ENCODE measurements at places on chromosomes 7 and 10.

GRCh38 chr7:74040101-74040790 is 12.3 kb downstream of the ELN start:
- DNase-seq: no peak

- DNase-seq: no peak
These were observed 2.4 kb downstream of the PWWP2B start for GRCh38 chr10:132399117-132400035.

DNA sequence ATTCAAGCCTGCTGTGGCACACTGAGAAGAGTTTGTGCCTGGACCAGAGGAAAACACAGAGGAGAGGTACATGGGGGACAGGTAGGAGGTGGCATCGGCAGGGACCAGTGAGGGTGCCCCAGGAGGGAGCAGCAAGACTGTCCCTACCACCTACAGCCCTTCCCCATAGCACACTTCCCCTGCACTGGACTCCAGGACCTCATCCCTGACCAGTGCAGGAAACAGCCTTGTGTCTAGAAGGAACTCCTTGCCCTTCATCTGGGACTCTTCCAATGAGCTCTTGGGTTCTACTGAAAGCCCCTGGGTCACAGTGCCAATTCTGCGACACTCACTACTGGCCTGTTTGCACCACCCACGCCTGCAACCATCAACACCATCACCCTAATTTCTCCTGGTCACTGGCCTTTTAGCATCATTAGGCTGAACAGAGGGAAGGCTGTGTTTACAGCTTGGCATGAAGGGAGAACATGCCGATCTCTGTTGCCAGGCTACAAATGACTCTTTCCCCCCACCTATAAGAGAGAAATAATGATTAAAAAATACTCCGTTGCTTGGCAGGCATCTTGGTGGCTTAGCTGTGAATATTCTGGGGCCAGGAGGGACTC is 371.9 kb upstream of the ZMIZ1 start:
- DNase-seq: no peak

GRCh38 chr7:88317422-88317821 is 10.7 kb upstream of the STEAP4 start:
- DNase-seq: no peak

DNA sequence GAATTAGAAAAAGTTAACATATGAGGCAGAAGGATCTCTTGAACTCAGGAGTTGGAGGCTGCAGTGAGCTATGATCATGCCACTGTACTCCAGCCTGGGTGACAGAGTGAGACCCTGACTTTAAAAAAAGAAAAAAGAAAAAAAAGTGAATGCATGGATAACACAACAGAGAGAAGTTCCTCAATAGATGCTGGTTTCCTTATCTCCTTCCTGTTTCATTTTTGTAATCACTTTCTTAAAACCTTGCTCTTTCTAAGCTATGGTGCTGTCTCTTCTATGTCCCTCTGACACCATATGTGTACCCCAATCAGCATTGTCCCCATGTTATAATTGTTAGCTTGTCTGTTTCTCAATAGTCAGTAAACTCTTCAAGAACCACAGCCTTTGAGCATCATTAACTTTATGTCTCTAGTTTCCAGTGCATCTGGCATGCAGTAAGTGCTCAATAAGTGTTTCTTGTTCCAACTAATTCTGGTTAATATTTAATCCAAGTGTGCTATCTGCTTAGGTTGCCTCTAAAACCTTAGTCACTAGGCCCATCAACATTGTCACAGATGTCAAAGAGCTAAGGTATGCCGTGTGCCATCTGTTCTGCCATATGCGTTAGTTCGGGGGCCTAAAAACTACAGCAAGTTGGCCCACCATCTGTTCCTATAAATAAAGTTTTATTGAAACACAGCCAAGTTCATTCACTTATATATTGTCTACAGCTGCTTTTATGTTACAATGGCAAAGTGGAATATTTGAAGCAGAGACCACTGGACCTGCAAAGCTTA is 36.2 kb downstream of the MPP7 start:
- DNase-seq: no peak

- no peak for DNase-seq
These were observed 7.0 kb downstream of the LHPP start for GRCh38 chr10:124468624-124469023.

GRCh38 chr7:5597772-5598171 is 174.1 kb upstream of the TNRC18 start:
- DNase-seq: no peak

DNA sequence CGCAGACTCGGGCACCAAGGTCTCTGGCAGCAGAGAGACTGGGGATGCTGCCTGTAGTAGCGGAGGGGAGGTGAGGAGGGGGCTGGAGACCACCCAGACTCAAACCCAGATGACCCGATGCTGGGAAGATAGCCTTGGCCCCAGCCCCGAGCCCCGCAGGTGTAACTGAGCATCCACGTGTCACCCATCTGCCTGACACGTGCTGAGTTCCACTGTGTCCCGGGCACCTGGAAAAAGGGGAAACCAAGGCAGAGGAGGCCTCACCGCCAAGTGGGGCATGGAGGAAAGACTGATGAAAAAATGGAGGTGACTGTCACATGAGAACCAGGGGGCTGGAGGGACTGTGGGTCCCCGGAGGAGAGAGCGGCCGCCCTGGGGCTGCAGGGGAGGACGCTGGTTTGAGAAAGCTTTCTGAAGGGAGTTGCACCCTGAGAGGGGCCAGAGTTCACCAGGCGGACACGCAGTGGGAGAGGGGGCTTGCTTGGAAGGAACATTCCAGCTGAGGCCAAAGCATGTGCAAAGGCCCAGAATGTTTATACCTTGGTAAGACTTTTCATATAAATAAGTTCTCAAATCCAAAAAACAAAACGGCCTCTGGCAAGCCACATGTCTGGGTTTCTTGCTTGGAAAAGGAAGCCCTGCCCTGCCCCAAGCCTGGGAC is 27.4 kb upstream of the ELN start:
- DNase-seq: no peak

DNA sequence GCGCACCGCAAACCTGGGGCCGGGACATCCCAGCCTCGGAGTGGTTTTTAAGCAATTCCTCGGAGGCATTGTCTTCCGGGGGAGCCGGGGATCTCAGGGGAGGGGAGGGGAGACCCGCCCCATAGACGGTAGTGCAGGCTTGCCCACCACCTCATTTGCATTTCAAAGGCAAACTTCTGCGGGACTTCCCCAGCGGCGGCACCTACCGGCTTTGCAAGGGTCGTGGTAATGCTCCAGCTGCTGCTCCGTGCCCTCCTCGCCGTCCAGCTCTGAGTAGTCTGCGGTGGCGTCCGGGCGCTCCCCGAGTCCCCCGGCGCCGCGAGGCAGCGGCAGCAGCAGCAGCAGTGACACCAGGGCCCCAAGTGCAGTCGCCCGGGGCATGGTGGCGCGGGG is 425 bp downstream of the TLL2 start:
- no peak for DNase-seq

DNA sequence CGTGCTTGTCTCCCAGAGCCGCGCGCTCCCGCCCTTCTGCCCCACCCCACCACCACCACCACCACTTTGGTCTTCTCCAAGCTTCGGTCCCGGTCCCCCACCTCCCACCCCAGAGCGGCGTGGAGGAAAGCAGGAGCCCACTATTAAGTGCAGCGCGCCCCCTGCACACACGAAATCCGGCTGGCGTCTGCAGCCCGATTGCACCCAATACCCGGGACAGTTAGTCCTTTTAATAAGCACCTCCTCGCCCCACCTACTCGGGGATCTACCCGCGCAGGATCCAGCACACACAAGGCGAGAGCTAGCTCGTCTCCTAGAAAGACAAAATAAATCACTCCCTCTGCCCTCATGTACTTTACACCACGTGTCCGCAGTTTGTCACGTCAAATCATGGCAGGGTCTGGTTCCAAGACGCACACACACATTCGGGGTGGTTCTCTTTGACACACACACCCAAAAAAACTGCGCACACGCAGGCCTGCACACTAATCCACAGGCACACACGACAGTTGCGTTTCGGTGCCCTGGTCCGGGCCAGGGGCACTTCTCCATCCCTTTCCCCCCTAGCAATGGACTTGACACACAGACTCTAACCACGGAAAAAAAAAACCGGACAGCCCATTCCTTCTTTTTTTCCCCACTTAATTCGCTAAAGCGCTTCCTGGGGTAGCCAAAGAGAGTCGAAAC is 1.6 kb downstream of the SFMBT2 start:
- DNase-seq: no peak

DNA sequence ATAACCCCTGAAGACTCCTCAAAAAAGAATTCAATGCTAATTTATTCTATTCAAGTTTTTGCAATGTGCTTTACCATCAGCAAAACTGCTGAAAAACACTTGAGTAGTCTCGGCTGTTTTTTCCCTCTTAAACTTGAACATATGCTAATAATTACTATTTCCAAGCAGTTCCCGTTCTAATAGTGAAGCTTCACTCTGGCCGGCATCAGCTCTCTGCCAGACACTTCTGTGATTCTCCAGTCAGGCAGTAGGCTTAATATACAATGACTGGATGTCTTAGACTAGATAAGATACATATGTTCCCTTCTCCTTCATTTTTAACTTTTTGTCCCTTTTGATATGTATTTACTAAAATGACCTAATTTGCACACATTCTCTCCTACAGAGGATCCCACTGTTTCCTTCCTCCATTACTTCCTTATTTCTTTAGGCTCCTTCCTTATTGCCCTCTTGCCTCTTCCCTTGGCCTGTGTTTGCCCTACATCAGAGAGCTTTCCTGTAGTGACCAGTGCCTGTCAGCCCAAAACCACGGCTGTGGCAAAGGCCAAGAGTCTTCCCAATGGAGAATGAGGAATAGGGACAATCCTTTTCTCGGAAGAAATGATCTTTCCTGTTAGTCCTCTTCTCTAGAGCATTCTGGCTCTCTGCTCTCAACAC is 23.5 kb downstream of the HEPACAM2 start:
- no peak for DNase-seq

DNA sequence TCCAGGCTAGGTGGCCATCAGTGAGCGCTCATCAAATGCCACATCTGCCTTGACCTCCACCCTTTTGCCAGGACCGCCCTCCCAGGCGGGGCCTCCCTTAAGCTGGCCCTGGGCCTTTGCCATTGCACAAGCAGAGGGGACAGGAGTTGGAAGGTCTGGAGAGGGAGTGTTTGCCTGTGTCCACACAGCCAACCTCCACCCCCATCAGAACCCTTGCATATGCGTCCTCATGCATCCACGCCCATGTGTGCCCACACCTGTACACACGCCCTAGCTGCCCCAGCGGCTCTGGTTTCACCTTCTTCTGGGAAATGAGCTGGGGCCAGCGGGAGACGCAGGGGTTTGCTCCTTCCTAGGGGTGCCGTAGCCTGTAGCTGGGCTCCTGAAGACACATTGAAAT is 64.0 kb downstream of the NEURL1 start:
- DNase-seq: no peak

DNA sequence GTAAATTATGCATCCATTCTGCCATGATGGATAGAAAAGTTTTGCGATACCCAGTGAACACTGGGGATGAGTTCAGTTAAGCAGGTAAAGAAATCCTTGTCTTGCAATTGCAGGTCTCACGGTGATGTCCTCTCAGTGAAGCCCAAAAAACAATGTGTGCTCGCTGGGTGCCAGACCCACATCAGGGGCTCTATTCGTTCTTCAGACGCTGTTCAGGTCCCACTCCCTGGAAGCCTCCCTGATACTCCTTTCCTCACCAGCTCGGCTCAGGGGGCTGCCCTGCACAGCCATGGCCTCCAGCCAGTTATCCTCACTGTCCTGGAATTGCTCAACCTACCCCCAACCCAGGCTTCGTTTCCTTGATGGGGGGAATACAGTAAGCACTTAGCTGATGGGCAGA is 323.5 kb downstream of the ADARB2 start:
- DNase-seq: no peak

DNA sequence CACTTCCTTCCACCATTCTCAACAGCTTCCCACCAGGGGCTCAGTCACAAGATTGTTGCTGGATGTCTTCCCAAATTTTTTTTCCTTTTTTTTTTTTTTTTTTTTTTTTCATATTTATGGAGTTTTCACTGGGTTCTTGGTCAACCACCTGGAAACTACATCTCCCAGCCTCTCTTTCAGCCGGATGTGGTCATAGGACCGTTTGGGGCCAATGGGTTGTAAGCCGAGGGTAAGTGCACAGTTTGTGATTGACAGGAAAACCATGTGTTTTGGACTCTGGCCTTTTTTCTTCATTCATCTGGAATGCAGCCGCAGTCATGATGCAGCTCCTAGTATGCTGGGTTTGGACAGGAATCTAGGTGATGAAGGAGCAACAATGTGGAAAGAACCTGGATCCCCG is 337.1 kb upstream of the FOXK1 start:
- no peak for DNase-seq

GRCh38 chr10:132332433-132332754 is 401 bp downstream of the LRRC27 start:
- no peak for DNase-seq

GRCh38 chr10:123906296-123906695 is 14.7 kb upstream of the CPXM2 start:
- DNase-seq: no peak

DNA sequence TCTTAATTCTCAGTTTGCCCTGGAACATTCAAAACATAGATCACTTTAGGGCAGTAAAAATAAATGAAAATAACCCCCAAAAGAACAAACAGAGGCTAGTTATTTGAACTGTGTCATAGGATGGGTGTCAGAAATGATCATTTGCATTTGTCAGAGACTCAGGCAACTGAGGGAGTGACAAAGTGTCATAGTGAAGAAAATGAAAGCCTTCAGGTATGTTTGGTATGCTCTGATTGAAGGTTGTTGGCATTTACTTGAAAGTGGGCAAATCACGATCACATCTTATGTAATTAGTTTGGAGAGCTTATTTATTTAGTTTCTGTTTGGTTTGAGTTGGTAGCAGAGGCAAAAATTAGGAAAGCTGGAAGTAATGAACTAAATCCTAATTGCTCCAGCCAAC is 880.9 kb downstream of the ANKRD7 start:
- DNase-seq: no peak

DNA sequence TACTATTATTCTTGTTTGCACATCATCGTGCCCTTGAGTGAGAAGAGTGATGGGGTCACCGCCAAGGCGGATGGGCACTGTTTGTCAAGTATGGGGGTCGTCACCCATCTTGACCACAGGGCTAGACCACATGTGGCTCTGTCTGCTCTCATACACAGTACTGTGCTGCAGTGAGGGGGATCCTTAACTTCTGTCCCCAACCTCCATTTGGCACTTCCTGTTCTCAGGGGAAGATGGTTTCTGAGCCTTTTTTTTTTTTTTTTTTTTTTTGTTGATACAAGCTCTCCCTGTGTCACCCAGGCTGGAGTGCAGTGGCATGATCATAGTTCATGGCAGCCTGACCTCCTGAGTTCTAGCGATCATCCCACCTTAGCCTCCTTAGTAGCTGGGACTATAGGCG is 13.6 kb downstream of the WBP1L start:
- DNase-seq: no peak

GRCh38 chr7:102117743-102118142 is 168.9 kb upstream of the SH2B2 start:
- peak; percentile 28 for DNase-seq

DNA sequence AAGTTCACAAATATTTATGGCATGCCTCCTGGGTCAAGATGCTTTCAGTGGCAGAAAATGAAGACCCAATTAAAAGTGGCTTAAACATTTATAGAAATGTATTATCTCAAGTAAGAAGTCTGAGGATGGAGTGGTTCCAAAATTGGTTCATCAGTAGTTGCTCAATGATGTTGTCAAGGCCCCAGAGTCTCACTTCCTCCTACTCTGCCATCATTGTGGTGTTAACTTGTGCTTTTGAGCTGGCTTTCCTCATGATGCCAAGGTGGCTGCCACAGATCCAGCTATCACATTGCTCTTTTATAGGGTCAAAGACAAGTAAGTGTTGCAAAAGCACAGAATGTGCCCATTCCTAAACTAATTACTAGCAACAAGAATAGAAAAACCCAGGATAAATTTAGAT is 404.6 kb upstream of the NRP1 start:
- DNase-seq: no peak
